Stimulated activated CD4-positive, alpha-beta T cell treated with anti-CD3 and anti-CD28 coated beads, Interleukin-4, amount 100 ng/mL, for 4 hours (primary cell): ENCODE measurements at places on chromosomes 12 and 14.
A peak's percentile ranks its signal among the peaks of the same experiment; 100 is the strongest.

DNA sequence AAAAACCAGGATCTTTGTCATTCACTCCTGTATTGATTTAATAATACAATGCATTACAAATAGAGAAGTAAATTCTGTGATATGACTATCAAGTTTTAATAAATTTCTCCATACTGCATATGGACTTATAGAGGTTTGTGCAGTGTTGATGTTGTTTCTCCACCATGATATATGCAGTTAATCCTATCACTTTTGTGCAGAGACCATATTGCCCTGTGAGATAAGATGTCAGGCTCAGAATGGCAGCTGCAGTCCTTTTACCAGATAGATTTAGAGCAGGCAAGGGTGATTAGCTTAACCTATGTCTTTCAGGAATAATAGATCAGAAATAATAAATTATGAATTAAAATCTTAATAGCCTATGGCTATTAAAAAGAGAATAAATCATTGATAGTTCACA lies 38.6 kb upstream of the KCNJ8 start:
- no peak for DNase-seq

GRCh38 chr14:34997762-34998161 lies 15.0 kb downstream of the SRP54 start:
- no peak for DNase-seq

- peak; percentile 50 for DNase-seq
Observed at GRCh38 chr12:27383429-27384260, 51.0 kb downstream of the BMAL2 start.

DNA sequence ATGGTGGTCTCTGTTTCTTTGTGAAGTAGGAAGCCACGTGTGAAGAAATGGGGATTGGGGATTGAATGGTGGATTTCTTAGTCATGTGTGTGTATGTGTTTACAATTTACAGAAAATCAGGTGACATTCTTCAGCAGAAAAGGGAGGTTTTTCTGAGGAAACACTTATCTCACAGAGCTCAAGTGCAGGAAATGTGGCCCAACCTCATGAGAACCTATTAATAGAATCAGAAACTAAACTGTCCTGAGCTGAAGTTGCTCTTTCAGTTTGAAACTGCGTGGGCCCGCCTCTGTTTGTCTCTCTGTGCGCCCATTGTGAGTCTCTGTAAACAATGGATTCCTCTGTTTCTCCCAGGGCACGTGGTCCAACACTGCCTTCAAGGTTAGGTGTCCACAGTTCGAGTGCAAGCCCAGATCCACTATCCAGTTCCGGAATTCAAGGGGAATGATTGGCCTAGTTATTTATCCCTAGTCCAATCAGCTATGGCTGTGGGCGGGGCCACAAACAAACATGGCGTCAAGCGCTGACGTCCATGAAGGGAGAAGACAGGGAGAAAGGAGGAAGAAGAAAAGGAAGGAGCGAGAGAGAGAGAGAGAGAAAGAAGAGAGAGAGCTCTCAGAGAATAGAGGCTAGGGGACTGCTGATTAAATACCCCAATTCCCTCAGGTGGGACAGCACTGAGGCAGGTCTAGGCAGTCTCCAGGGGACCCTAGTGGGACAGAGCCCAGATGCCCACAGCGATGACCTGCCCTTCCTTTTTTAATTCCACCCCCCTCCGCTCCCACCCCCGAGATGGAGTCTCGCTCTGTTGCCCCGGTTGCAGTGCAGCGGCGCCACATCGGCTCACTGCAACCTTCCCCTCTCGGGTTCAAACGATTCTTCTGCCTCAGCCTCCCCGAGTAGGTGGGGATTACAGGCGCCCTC lies 31.4 kb upstream of the C12orf76 start:
- peak; percentile 52 for DNase-seq

GRCh38 chr14:61102549-61103466 lies 121.8 kb downstream of the SLC38A6 start:
- DNase-seq, result no peak

- DNase-seq, result no peak
Observed at GRCh38 chr12:21993438-21993981, 52.3 kb upstream of the ABCC9 start.

GRCh38 chr12:67519484-67520433 lies 128.8 kb upstream of the DYRK2 start:
- no peak for DNase-seq

GRCh38 chr14:101535701-101536207 lies 25.5 kb upstream of the DIO3 start:
- no peak for DNase-seq

DNA sequence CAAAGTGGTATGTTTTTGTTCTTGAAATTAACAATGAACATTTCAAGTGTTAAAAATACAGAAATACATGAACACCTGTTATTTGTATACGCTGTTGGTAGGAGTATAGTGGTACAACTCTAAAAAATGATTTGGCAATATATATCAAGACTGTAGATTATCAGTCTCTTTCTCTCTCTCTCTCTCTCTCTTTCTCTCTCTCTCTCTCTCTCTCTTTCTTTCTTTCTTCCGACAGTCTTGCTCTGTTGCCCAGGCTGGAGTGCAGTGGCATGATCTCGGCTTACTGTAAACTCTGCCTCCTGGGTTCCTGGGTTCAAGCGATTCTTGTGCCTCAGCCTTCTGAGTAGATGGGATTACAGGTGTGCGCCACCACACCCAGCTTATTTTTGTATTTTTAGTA lies 12.6 kb downstream of the HEBP1 start:
- DNase-seq, result no peak
